Stimulated activated CD8-positive, alpha-beta memory T cell treated with anti-CD3 and anti-CD28 coated beads, Interleukin-12 subunit alpha, Interleukin-12 subunit beta, amount 100 ng/mL, for 1 hour (primary cell): ENCODE measurements at places on chromosomes 5 and 9.

DNA sequence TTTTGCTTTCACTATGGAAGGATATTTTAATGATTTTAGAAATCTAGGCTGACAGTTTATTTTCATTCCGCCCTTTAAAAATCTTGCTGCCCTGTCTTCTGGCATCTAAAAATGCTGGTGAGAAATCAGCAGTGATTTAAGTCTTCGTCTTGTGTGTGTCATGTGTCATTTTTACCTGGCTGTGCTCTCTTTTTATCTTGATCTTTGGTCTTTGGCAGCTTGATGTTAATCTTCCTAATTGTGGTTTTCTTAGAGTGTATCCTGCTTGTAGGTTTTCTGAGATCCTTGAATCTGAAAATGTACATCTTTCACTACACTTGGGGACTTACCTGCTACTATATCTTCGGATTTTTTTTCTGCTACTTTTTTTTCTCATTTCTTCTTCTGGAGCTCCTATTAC, 11.9 kb upstream of the LPCAT1 start:
- no peak for DNase-seq

DNA sequence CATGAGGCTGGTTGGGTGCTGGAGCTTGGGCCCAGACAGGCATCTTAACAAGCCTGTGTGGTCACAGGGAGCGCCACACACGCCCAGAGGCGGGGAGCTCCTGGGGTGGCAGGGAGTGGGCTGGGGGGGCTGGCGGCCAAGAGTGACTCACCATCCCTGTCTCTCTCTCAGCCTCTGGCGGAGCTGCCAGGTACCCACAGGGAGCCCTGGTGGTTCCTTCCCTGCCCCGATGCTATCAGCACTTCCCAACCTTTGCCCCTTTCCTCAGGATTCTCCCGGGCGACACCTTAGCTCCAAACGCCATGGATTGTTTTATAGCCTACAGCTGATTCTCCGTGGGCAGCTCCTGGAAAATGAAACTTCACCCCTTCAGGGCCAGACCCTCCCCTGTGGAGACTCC, 5.5 kb downstream of the SLC9A3 start:
- no peak for DNase-seq

GRCh38 chr9:70340572-70340971, 73.9 kb downstream of the KLF9 start:
- DNase-seq: no peak

DNA sequence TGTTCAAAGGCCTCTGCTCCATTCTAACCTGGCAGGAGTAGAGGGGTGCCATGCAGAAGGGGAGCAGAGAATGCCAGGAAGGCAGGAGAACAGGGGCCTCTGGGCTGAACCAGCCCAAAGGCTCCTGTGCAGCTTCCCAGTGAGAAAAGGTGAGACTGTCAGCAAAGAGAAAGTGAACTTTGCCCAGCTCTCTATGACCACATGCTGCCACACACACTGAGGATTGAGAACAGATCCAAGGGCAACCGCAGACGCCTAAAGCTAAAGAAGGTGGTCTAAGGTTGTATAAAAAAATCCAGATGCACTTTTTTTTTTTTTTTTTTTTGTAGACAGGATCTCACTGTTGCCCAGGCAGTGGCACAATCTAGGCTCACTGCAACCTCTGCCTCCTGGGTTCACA, 51.4 kb downstream of the ALDH7A1 start:
- no peak for DNase-seq

DNA sequence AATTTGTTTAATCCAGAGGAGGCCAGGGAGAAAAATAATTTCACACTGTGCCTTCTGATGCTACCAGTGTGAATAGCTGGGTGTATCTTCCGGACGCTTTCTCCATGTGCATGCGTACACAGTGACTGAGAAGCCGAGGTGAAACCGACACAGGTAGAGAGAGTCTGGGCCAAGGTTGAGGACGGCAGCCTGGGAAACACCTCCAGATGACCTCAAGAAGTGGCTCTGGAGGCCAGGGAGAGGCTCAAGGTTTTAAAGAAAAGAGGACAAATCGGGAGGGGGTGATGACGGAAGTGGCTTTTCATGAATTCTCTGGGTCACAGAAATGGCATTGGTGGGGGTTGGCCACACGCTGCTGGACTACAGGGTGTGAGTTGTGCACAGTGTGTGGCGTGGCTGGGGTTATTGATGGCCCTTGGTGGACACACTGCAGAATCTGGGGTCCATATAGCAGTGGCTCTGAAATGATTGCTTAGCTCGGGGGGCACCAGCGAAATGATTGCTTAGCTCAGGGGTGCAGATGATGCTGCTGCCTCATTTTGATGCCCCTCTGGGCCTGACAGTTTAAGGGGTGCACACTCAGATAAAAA, 34.1 kb upstream of the LRRC14B start:
- no peak for DNase-seq

GRCh38 chr5:10432059-10433008, 9.3 kb upstream of the ROPN1L start:
- no peak for DNase-seq

DNA sequence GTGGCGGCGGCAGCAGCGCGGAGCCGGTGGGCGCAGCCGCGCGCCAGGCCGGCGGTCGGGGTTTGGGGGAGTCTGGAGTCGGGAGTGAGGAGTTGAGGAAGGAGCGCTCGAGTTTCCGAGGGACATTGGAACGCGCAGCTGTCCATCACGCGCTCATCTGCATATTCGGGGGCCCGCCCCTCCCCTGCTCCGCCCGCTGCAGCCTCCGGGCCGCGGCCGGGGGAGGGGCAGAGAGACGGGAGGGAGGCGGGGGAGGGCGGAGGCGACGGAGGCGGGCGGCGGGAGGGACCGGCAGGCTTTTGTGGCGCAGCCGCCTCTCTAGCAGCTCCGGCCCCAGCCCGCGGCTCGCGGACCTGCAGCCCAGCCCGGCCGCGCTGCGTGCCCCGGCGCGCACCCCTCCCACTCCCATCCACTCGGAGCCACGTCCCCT, at the start of gene IRX2:
Gene IRX2, minus strand, starts transcription at position 86 of the 430 bp plus-strand sequence. CDS start 264 bp downstream, outside the sequence.
- DNase-seq: no peak

- no peak for DNase-seq
Observed at GRCh38 chr5:3484836-3485235, 110.8 kb upstream of the IRX1 start.

- DNase-seq: no peak
Observed at GRCh38 chr5:58793888-58794657, 211.2 kb downstream of the RAB3C start.

DNA sequence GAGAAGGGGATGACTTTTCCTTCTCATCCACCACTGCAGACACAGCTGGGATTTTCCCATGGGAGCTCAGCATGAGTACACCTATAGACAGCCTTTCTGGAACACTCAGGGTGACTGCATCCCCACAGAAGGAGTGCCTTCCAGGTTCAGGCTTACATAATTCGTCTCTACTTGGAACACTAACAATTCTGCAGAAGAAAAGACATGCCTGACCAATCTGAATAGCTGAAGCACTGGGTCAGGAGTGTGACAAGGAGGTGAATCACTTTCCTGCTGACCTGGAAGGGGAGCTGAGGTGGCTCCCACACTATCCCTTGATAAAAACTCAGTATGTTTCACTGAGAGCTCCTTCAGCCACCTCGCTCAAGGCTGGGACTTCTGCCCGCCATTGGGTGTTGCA, 425.3 kb downstream of the TLR4 start:
- DNase-seq: no peak

- DNase-seq: no peak
Observed at GRCh38 chr5:131226899-131227298, 37.0 kb upstream of the CDC42SE2 start.

GRCh38 chr9:137157618-137158415, 12.0 kb downstream of the LRRC26 start:
- no peak for DNase-seq

- DNase-seq: no peak
Observed at GRCh38 chr9:93595461-93595860, 19.1 kb downstream of the PHF2 start.

DNA sequence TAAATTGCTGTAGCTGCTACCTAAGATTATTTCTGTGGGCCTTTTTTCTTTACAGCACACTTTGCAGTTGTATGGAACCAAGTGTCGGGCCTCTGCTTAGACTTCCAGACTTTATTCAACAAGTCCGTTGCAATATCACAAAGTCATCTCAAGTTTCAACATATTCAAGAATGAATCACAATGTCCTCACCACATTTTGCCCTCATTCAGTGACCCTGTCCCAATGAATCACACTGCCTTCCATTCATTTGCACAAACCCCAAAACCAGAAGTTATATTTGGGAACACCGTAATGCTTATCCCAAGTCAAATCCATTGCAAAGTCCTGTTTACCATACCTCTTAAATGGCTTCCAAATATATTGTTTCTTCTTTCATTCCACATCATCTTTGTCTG, 439.6 kb downstream of the CSNK1G3 start:
- no peak for DNase-seq

GRCh38 chr5:170343177-170343576, 45.6 kb upstream of the LCP2 start:
- DNase-seq: no peak

DNA sequence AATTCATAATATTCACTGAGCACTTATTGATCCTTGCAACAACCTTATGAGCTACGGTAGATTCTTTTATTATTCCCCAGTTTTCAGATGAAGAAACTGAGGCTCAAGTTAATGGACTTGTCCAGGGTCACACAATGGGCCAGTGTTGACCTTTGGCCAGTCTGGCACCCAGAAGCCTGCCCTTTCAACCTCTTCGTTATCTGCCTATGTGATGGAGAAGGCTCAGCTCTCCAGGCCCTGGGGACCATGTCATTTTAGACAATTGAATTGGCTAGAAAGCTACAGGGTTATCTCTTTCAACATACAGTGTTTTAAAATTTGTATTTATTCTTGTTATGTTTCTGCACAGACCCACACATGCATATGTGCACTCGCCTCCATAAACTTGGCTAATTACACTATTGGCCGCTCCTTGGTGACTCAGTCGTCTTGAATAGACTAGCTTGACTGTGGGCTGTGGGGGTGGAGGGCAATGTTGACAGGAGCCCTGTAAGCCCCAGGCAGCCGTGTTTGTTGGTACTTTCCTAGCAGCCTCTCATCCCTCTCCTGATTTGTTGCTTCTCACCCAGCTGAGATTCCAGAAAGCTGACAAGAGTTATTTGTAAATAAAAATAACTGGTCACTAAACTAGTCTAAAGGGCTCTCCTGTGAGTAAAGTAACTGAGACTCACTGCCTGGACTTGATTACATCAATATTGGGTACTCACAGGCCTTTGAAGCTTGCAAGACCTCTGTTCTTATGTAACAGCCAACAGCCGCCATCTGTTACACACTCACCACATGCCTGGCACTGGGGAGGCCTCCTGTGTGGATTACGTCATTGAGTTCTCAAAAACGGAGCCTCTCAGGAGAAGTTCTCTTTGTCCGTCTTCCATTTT, 8.5 kb upstream of the ANGPTL2 start:
- DNase-seq: no peak

GRCh38 chr5:57179262-57180200, 5.7 kb downstream of the GPBP1 start:
- no peak for DNase-seq

GRCh38 chr5:136396886-136397285, 31.5 kb upstream of the TRPC7 start:
- DNase-seq: no peak

GRCh38 chr9:137389428-137389746, 33.6 kb downstream of the EXD3 start:
- no peak for DNase-seq

DNA sequence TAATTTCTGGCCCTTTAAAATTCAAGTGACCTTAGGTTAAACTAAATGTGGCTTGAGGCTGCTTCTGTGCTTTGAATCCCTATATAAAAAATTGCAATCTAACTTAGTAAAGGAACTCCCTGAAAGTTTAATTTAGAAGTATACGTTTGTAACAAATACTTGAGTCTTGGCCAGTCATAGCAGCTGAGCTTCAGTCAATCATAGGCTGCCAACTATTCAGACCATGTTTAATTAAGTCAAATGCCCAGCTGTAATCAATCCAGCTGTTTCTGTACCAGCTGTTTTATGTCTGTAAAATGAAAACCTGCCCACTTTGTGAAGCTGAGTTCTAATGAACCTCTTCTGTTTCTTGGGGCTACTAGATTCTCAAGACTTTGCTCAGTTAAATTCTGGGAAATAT, 760.1 kb downstream of the MAT2B start:
- no peak for DNase-seq

GRCh38 chr9:24218656-24219055, 327.0 kb downstream of the IZUMO3 start:
- DNase-seq: no peak

DNA sequence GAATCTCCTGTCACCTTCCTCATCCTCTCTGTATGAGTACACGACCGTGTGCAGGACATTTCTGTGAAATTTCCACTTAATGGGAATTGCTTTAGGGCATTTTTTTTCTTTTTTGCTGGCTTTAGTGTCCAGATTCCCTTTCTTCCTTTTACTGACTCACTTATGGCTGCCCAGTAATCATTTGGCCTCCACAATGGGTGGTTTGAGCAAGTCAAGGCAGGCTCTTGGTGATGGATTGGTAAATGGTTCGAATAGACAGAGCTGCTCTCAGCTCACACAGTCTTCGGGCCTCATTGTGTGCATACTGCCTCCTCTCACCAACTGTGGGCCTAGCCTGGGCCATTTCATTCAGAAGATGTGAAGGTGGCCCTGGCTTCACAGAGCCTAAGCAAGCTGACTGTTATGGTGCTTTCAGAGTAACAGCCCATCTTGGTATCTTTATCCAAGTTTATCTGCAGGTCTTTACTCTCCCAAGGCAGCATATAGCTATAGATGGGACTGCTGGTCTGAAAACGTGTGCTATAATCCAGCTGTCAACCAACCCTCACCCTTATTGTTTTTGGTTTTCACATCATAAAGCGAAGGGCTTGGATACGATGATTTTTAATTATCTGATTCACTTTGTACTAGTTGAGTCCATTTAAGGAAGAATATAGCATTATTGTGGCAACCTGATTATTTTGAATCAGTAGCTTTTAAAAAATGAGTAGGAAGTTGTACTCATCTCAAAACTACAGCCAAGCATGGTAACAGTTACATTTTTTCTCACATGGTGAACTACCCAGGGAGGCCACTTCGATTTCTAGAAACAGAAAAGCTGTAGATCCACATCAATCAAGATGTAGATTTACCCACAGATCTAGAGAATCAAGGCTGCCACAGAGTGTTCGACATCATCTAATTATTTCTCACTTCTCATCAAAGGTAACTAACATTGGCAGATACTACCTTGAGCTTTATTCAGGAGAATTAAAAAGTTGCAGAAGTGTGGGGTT, 50.4 kb upstream of the CKMT2 start:
- DNase-seq: no peak

- no peak for DNase-seq
Observed at GRCh38 chr5:179271821-179272325, 73.4 kb downstream of the ADAMTS2 start.
